ENCODE measurements at places on chromosomes 1 and 21.

GRCh38 chr1:55338448-55338820, 123.3 kb upstream of the USP24 start:
- no peak for DNase-seq

DNA sequence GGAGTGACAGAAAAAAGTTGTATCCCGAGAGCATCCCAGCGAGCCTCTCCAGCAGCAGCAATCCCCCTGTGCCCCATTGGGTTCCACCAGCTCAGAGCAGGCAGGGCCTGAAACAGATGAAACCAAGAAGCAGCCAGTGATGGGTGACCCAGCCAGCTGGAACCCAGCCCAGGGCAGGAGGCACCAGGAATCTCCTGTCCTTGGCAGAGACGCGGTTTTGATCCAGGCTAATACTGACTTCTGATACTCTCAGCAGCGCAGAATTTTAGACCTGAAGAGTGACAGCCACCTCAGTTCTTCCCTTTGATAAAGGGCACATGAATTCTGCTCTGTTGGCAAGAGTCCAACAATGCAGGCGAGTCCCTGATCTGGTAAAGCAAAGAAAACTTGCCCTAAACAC, 11.4 kb upstream of the OLIG1 start:
- no peak for DNase-seq

DNA sequence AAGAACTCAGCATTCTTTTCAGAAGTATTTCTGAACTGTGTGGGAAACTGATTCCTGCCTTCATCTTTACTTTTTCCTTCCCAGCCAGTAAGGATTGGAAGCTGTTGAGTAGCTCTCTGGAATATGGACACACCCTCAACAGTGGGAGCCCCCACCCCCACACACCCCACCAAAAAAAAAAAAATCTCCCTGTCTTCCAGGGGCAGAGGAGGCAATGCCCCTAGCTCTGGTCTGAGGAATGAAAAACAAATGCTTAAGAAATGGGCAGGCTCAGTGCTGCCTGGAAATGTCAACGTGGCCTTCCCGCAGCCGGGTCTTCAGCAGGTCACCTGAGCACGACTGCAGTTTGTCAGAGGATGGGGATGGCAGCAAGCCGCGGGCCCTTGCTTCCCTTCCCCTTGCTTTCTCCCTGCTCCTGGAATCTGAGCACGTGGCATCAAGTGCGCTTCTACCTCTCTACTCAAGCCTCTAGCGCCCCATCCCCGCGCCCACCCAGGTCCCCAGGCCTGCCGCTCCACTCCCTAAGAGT, 479 bp downstream of the RGS16 start:
- peak; percentile 8 for DNase-seq

- no peak for DNase-seq
Observed at GRCh38 chr21:22585558-22585957, 1587.3 kb downstream of the NCAM2 start.

GRCh38 chr1:151504759-151505158, 6.4 kb upstream of the CGN start:
- DNase-seq: no peak

- no peak for DNase-seq
Observed at GRCh38 chr1:81208441-81208840, 592.3 kb upstream of the ADGRL2 start.

DNA sequence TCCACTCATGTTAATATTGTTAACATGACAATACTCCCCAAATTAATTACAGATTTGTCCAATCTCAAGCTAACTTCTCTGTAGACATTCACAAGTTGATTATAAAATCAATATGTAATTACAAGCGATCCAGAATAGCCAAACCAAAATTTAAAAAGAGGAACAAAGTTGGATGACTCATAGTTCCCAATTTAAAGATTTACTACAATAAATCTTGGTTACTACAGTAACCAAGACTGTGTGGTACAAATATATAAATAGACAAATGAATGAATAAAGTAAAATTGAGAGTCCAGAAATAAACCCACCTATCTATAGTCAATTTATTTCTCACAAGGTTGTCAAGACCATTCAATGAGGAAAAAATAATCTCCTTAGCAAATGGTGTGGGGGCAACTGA, 7.1 kb upstream of the KRTAP10-4 start:
- no peak for DNase-seq

- DNase-seq: no peak
Observed at GRCh38 chr1:47235806-47236205, 3.8 kb upstream of the TAL1 start.

DNA sequence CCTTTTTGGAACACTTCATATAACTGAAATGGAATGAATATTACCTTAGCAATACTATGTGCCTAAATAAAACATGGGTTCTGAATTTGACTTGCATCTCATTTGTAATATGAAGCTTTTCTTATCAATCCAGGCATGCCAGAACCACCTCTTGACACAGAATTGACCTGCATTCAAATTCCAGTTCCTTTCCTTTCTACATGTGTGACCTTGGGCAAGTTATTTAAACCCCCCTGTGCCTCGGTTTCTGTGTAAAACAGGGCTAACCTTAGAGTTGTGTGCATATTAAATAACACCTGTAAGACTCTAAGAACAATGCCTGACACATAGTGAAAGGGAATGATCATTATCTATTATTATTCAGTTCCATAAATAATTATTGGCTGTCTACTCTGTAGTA, 2.0 kb upstream of the NOS1AP start:
- DNase-seq: no peak

GRCh38 chr1:153978274-153978909, 918 bp upstream of the JTB start:
- DNase-seq: no peak

- no peak for DNase-seq
Observed at GRCh38 chr1:167150492-167150833, 56.6 kb downstream of the STYXL2 start.

DNA sequence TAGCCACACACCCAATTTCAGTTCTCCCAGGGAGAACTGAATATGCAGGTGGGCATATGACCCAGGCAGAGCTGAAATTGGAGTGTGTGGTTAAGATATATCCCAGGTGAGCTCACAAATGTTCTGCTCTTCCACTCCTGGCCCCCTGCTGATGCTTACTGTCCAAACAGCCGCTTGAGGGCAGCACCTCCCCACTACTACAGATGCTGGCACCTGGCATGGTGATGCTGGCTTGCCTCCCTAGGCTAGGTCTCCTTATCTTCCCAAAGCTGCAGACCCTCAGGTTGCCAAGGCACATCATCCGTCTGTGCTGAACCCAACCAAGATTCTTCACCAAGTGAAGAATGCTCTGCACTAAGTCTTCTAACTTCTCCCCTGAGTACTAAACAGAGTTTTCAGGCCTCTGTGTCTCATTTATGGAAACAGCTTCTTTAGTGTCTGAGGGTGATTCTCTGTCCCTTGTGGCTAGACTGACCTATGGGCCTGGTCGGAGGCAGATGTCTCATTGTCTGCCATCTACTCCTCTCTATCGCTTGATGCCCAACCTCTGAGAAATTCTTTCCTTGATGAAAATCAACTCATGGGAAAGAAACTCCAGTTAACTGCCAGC, 27.2 kb downstream of the XCL1 start:
- peak; percentile 67 for DNase-seq

- DNase-seq: peak; percentile 56
Observed at GRCh38 chr1:158013840-158014730, 20.6 kb downstream of the KIRREL1 start.

GRCh38 chr1:8427493-8427892, 109.6 kb downstream of the SLC45A1 start:
- no peak for DNase-seq

DNA sequence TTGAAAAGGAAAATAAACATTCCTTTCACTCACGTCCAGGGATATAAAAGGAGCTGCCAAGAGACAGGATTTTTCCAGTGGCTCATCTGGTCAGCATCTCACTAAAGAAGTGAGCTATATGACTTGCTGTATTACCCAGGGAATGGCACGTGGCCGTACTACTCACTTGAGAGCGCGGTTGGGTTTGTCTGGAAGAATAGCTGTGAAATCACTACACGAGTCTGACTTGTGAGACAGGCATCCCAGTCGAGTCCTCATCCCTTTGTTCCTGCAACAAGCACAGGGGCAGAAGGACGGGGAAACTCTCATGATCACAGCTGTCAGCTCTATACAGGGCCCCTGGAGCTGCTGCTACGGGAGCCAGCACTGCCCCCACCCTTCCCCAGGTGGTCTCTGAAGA, 17.7 kb downstream of the RGS8 start:
- DNase-seq: peak; percentile 60

GRCh38 chr1:33874636-33875035, 10.8 kb downstream of the HMGB4 start:
- DNase-seq: no peak

GRCh38 chr21:46212721-46213484, 15.7 kb downstream of the LSS start:
- DNase-seq: no peak

DNA sequence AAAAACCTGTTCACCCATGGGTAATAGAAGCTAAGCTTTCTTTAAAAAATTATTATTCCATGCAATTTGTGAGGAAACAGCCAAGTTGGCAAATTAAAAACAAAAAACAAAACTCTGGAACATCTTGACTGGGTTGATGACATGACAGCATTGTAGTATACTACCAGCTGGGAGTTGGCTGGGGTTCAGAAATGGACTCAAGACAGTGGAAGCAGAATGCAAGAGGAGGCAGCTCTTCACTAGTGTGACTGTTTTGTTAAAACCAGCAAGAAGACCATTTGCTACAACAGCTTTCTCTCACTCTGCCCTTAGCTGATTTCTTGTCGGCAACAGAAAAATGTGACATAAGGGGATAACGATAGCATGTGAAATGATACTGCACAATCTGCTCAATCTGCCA, 1298.9 kb upstream of the ADGRL4 start:
- peak; percentile 1 for DNase-seq

DNA sequence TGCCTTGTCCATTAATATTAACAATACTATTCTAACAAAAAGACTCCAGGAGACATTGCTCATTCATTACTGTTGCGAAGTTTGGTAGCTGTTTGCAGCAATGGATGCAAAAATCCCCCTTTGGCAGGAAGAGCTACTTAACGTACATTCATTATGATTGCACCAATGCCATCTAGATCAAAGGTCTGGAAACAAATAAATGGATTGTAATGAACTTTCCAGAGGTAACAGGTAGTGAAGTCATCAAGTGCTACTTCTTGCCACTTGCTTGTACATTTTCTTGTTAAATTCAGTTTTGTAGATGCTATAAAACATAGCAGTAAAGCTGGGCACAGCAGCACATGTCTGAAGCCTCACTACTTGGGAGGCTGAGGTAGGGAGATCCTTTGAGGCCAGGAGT, 93.9 kb downstream of the DDAH1 start:
- DNase-seq: no peak

GRCh38 chr21:23162198-23162946, 2164.2 kb downstream of the NCAM2 start:
- peak; percentile 1 for DNase-seq

- no peak for DNase-seq
Observed at GRCh38 chr1:154694995-154695394, 87.0 kb upstream of the ADAR start.

GRCh38 chr1:3586986-3587759, 24.1 kb downstream of the MEGF6 start:
- DNase-seq: no peak

- no peak for DNase-seq
Observed at GRCh38 chr1:77048615-77049005, 170.6 kb downstream of the PIGK start.

DNA sequence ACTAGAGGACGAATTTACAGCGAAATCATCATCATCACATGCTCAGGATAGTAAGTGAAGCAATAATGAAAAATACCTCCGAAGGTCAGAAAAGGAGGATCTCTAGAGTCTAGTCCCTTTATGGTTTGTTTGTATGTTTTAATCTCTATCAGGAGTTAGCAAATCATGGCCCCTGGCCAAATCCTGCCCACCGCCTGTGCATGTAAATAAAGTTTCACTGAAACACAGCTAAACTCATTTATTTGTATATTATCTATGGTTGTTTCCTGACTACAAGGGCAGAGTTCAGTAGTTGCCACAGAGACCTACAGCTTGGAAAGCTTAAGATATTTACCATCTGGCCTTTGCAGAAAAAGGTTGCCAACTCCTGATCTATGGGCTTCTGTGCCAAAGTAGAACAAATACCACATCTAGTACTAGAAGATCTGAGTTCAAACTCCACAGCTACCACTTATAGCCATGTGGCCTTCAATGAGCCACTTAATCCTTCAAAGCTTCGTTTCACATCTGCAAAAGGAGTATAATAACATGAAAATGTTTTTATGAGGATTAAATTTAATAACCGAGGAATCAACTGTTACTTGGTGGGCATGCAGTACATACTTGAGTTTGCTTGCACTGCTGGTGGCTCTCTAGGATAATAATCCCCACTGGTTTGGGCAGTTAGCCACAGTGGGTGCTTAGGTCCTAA, 94.0 kb upstream of the KIF26B start:
- no peak for DNase-seq

DNA sequence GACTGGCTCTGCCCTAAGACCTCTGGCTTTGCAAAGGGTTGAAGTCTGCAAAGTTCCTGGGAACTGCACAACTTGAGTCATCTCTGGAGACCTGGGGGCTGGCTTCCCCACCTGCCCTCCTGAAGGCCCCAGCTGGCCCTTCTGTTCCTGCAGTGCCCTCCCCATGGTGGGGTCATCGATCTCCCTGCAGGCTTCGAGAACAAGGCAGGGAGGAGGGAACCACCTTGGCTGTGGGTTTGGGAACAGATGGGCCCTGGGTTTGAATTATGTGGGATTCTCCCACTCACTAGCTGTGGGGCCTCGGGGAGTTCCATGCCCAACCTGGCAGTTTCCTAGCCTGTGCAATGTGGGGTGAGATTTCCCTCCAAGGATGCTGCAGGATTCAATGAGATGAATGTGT, 310.2 kb downstream of the PTPRU start:
- no peak for DNase-seq

DNA sequence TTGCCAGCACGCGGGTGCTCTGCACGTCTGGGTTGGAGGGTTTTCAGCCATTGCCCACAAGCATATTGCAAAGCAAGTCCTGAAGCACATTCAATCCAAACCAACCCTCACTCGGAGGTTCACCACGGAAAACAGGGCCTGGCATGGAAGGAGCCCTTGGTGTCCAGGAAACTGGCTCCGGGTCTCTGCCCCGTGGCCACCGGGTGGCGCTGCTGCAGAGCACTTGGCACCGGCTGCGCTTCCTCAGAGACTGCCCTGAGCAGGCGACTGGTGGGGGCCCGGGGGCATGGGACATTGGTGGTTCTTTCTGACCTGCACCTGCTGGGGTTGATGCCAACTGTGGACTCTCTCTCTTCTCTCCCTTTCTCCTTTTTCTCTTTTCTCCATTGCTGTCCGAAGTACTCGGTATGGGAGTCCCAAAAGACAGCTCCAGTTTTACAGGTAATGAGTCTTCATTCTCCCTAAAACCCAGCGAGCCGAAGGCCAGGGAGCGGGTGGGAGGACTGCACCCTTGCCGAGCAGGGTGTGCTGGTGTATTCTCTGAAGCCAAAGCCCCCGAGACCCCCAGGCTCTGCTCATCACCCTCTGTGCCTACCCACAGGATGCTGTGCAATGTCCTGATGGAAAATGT, 4.1 kb upstream of the KCNAB2 start:
- no peak for DNase-seq

- no peak for DNase-seq
Observed at GRCh38 chr1:33257207-33257771, 997 bp downstream of the ZNF362 start.

Data from fibroblast of skin of abdomen (primary cell).